ENCODE measurements at places on chromosomes 4 and X.

DNA sequence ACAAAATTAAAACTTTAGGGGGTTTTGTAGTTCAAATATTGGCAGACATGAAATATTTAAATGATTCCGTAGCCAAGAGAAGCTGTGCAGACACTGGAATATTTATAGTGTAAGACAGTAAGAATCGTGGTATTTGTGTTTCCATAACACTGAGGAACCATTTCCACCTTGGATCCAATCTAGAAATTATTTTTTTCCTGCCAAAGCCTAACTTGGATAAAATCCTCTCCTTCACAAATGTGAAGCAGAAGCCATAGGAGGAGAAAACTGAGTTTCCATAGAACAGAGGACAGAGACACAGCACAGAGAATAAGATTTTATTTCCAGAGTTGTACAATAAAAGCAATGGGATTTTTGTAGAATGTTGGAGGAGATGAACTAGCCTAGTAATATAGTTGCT lies 19.9 kb upstream of the SRPX start:
- no peak for DNase-seq

GRCh38 chr4:16738558-16738957 lies 159.9 kb downstream of the LDB2 start:
- no peak for DNase-seq

GRCh38 chr4:156312261-156312847 lies 358.7 kb upstream of the CTSO start:
- no peak for DNase-seq

DNA sequence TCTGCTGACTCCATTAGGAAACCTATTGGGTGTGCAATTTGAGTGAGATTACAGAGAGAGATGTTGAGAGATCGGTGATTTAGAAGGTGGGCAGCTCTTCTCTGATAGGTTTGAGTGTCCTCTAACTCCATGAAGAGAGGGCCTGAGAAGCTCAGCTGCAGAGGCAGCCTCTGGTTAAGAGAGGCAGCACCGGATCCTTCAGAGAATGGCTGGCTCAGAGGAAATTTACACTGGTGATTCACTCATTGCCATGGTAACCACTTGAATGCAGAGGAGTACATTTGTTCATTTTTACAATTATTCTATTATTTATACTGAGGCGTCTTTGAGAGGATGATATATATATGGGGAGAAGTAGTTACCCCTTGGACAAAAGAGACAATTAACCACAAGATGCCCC lies 171.7 kb downstream of the PDGFRA start:
- DNase-seq: no peak

DNA sequence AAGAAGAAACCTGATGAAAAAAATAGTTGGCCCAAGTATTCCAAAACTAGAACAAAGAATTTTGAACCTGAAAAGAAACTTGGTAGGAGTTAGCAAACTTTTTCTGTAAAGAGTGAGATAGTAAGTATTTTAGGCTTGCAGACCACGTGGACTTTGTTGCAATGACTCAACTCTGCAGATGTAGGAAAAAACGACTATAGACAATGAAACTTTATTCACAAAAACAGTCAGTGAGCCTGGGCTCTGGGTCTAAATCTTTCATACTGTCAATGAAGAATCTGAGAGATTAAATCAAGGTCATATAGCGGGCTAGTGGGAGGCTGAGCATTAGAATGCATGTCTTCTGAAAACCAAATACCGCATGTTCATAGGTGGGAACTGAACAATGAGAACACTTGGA lies 23.0 kb downstream of the SH3D19 start:
- DNase-seq: no peak

GRCh38 chr4:79588679-79589078 lies 180.7 kb upstream of the GK2 start:
- DNase-seq: no peak

DNA sequence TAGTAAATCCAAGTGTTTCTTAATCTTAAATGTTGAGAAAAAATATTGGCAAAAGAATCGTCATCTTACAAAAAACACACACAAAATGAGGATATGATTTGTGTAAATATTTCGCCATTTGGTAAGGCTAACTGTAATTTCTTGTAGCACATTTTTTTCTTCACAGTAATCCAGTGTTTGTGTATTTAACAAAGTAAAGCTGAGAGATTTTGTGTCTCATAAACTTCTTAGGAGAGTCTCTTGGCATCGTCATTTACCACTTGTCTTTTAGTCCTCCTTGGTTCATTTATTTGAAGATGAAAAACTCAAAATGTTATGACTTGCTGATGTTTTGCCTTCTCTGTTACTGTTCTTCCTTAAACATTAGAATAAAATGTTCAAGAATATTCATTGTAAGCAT lies 326.7 kb upstream of the PITX2 start:
- DNase-seq: no peak

DNA sequence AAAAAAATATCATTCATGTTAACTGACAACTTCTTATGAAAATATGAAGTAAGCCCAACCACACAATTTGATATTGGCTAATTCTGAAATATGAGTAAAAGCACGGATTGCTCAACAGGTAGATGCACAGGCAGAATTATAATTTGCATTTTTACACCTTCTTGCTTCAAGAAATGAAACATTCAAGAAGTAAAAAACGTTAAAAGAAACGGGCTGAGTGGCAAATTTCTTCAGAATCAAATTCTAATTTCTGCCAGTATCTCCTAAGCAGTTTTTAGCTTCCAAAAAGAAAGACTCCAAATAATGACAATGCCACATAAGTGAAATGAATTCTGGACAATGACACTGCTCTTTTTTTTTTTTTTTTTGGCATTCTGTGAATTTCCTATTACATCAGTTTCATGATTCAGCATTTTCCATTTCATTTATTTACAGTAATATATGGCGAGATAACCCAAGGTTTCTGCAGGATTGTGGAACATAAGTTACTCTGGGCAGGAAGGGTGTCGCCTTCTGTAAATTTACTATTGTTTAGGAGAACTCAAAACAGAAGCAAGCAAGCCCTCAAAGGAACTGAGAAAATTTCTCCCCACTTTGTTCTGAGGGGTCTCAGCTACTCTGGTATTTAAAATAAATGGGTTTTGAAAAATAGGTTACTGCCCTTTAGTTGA lies 1.4 kb downstream of the SEL1L3 start:
- DNase-seq: no peak
